Left lobe of liver (tissue), 2 donors: ENCODE measurements at places on chromosomes 4 and X. TPM values are rescaled to one million over a fixed set of nuclear protein-coding genes. Genes with fewer than 3 reads are reported as not detected.

GRCh38 chr4:14221176-14221575 lies 593.7 kb upstream of the BOD1L1 start:
- no peak for DNase-seq

DNA sequence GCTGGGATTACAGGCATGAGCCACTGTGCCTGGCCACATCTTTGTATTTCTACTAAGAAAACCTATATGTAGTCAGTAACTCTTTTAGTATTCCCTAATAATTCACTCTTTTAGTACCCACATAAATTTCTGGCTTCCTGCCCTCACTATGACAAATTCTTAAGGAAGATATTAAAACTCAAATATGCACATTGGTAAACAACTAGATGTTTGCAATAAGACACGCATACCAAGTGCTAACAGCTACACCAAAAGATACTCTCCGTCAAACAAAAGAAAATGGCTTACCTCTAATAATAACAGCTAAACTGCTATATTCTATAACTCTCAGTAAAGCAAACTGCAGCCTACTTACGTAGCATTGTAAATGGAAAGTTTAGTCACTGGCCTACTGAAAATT lies 6.3 kb downstream of the UBA6 start:
- no peak for DNase-seq

- DNase-seq, result no peak
Observed at GRCh38 chr4:86846921-86847320, 2.3 kb downstream of the SLC10A6 start.

DNA sequence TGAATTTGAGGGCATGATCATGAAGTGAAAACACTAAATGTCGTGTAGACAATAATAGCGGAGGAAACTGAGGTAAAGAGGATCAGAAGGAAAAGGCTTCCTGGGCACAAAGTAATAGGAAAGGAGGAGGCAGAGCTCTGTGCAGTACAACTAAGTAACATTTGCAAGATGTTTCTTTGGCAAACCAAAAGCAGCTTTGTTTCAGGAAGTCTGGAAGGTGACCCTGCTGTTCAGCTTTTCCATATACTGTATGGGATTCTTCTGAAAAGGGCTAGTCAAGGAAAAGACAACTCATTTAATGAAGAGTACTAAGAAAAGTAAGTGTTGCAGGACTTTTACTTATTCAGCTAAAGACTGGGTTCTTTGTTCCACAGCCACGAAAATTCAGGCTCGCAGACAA lies 463.1 kb downstream of the PCDH7 start:
- DNase-seq, result no peak

GRCh38 chr4:23828779-23829178 lies 61.1 kb downstream of the PPARGC1A start:
- no peak for DNase-seq

DNA sequence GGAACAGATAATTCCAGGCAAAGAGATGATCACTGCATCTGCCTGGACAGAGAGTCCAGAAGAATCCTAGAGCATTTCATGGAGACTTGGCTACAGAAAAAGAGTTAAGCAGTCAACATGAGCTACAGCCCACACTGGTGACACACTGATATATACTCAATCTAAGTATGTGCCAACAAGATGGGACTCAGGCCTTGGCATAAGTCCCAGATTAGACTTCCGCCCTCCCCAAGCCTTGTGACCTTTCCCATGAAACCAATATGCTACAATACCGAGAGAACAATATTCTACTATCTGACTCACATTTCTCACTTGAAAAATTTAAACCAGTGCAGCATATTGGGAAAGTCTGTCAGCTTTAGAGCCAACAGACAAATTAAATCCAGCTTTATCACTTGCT lies 65.7 kb upstream of the SLITRK2 start:
- no peak for DNase-seq

HDX gene
- total RNA-seq, result 0.73 TPM

ESX1 gene
- not detected for total RNA-seq

ADGRG4 gene
- total RNA-seq, result 0.13 TPM

- DNase-seq, result peak; percentile 55
Observed at GRCh38 chr4:1579001-1579900, 104.9 kb downstream of the FAM53A start.

HMGN5 gene
- 2.5 TPM for total RNA-seq

DNA sequence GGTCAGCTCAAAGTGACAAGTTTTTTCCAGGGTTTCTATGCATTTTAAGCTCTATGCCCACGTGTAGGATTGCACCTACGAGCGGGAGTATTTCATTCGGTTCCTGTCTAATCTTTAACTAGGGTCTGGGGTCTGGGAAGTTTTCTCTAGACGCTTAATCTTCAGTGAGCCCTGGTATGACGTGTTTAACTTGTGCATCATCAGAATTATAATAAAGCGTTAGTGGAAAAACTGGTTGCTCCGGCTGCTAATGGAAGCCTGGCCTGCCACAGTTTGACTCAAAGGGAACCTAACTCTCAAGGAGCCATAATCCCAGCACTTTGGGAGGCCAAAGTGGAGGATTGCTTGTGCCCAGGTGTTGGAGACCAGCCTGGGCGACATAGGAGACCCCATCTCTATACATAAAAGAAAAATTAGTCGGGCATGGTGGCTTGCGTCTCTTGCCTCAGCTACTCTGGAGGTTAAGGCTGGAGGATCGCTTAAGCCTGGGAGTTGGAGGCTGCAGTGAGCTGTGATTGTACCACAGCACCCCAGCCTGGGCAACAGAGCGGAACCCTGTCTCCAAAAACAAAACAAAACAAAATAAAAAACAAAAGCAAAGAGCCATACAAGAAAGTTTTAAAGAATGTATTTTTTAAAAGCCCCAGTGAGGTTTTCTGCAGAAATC lies 30.2 kb downstream of the ARSD start:
- DNase-seq, result no peak

DCHS2 gene
- total RNA-seq, result 0.08 TPM

DNA sequence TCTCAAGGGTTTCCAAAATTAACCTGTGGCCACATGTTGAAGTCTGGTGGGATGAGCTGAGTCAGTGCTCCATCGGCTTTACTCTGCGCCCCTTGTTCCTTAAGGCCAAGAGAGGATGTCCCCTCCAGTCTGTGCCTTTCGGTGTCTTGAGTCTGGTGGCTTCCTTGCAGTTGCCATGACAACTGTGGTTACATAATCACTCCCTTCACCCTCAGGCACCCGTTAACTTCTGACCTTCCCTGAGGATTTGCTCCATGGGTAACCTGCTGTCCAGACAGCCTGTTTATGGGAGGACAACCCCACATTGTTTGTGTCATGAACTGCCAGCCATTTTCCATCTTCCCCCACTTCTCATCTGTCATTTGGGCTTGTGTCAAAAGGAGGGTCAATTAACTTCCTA lies 401.1 kb upstream of the LCORL start:
- no peak for DNase-seq

DNA sequence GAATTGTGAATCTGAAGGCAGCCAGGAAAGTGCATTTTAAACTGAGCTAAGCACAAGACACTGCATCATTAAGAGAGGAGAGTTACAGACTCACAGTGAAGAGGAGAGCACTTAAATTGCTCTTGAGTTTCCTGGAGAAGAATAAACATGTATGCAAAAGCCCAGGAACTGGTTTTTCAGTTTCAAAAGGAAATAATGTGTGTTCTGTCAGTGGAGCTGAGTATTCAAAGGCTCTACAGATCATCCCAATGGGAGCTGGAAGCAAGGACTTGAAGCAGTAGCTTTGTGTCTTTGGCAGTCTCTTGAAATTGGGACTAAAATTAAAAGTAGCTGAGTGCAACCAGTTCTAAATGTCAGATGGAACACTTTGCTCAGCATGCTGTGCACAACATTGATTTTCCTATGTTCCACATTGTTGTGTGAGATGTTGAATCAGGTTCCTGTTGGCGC lies 147.5 kb upstream of the ANK2 start:
- no peak for DNase-seq
